Thyroid gland (tissue), 4 donors: ENCODE measurements at places on chromosomes 12 and 14. TPM values are rescaled to one million over a fixed set of nuclear protein-coding genes. Genes with fewer than 3 reads are reported as not detected.

DIABLO gene
- total RNA-seq, result 48.4 TPM

STYK1 gene
- total RNA-seq, result not detected

PROX2 gene
- not detected for total RNA-seq

KCNH3 gene
- total RNA-seq, result 2.1 TPM

GZMB gene
- 0.94 TPM for total RNA-seq

HOXC13 gene
- total RNA-seq, result not detected

PRKCH gene
- total RNA-seq, result 34.0 TPM

RERGL gene
- total RNA-seq, result 15.5 TPM

CRIP1 gene
- total RNA-seq, result 30.8 TPM

CARMIL3 gene
- total RNA-seq, result 1.2 TPM

IGFBP6 gene
- 121 TPM for total RNA-seq

UTP20 gene
- total RNA-seq, result 9.7 TPM

DNA sequence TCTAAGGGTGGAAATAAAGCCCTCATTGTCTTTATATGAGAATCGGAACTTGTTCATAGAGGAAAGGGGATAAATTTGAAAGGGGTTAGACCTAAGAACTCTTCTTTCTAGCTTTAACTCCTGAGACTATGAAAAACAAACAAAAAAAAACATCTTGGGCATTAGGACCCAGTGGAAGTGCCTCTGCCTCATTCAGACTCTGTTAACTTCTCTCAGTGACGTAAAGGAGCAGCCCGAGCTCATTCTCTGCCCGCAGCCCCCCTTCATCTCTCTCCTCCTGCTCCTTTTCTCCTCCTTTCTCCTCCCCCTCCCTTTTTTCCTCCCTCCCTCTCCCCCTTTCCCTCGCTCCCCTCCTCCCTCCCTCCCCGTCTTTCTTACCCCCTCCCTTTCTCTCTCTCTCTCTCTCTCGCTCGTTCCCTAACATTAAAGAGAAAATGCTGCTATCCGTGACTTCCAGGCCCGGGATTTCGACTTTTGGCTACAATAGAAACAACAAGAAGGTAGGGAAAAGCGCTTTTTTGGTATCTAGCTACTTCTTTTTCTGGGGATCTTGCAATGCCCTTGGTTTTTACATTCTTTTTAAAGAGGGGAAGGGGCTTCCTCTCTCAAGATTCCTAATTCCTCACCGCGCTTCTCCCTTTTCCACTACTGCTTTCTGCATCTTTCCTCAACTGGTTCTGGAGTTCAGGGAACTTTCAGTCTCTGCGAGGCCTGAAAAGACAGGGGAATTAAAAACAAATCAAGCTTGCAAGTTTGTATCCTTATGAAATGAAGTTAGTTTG lies at the start of gene RBMS2:
RBMS2 (plus strand) TSS at position 231 of the 782 bp plus-strand sequence; CDS start at position 435, 204 bp downstream.
- DNase-seq, result peak; percentile 89

- DNase-seq, result no peak
These were observed 85.2 kb upstream of the IGF1 start for GRCh38 chr12:102565555-102565954.

- DNase-seq, result no peak
These were observed 168.7 kb upstream of the PDZRN4 start for GRCh38 chr12:41019461-41019860.

DNA sequence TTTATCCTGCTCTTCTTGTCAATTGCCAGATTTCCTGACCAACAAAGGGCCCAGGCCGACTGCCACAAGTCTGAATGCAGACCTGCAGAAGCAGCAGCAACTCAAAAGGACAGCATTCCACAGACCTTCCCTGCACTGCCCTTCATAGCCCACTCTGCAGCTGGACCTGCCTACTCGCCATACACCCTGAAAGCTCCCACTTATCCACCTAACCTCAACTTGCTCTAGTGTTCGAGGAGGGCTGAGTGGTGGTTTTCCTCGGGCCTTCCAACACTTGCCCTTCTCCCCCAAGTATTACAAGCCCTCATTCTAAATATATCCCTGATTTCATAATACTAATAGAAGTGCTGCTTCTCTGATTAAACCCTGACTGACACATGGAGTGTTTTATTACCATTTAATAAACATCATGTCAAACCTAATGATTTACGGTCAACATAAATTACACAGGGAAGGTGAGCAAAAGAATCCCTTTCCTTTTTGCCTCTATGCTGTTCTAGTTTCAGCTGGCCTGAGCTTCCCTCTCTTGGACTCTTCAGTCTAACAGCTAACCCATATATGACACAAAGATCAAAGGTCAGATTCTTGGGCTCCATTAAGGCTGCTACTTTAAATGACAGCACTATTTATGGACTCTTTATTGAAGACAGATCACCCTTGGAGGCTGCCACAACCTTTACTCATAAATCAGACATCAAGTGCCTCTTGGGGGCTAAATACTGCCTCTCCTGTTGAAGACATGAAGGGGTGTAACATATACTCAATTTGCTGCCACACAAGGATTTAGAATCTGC lies 1546.9 kb upstream of the TMEM132C start:
- DNase-seq, result no peak

DNA sequence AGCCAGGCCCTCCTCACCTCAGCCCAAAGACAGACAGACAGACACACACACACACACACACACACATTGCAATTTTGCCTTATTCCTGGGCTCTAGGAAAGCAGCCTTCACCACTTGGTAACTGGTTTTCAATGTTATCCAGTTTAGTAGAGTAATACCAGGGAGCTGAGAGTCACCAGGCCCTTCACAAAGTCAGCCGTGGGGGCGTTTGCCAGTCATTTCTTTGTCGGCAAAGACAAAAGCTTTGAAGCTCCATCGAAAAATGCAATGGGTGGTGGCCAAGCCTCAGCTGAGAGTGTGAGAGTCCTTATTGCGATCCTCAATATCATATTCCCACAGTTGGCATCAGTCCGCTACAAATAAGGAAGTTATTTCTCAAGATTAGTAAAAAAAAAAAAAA lies 8.1 kb upstream of the KCNA5 start:
- no peak for DNase-seq

DNA sequence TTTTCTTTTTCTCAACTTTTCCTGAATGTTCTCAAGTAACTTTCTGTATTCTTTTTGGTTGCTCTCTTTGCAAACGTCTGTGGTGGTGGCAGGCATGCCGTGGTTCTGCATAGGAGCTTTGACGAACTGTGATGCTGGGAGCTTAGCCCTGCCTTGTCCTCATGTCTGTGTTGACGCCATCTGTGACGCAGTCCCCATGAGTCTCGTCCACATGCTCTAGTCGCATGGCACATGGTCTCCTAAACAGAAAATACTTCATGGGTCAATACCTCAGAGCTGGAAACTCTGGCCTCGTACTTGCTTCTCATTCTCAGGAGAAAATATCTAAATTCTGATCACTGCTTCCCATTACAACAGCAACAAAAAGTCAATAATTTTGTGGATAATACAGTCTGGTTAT lies 50.3 kb upstream of the DYNC1H1 start:
- no peak for DNase-seq

DNA sequence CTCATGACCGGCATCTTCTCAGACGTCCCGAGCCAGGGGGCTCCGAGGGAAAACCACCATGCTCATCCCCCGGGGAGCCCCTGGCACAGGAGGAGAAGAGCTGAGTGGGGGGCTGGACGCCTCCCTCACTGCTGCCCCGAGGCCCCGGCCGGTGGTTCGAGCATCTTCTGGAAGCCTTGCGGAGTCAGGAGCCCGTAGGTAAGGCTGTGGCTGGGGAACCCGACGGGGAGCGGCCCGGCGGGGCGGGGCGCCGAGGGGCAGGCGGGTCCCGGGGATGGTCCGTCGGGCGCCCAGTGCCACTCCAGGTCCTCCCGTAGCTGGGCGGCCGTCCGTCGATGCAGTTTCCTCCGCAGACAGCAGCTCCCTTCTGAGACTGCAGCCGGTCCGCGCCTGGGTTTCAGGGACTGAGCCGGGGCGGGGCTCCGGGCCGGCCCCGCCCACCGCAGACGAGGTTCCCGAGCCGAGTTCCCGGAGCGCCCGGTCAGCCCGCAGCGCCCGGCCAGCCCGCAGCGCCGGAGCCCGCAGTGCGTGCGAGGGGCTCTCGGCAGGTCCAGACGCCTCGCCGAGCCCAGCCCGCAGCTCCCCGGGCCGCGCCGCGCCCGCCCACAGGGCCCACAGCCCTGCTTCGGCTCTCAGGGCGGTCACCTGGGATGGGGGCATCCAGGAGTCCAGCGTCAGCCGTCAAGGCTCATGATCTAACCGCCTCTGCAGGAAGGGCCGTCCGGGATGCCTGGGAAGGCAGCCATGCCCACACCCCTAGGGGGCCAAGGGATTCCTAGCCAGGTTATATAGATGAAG lies at the start of gene PGF:
PGF (minus strand) TSS at position 369 of the 798 bp plus-strand sequence; CDS start at position 14, 355 bp downstream.
- peak; percentile 85 for DNase-seq

GRCh38 chr12:82685790-82686167 lies 927 bp upstream of the TMTC2 start:
- peak; percentile 99 for DNase-seq

DNA sequence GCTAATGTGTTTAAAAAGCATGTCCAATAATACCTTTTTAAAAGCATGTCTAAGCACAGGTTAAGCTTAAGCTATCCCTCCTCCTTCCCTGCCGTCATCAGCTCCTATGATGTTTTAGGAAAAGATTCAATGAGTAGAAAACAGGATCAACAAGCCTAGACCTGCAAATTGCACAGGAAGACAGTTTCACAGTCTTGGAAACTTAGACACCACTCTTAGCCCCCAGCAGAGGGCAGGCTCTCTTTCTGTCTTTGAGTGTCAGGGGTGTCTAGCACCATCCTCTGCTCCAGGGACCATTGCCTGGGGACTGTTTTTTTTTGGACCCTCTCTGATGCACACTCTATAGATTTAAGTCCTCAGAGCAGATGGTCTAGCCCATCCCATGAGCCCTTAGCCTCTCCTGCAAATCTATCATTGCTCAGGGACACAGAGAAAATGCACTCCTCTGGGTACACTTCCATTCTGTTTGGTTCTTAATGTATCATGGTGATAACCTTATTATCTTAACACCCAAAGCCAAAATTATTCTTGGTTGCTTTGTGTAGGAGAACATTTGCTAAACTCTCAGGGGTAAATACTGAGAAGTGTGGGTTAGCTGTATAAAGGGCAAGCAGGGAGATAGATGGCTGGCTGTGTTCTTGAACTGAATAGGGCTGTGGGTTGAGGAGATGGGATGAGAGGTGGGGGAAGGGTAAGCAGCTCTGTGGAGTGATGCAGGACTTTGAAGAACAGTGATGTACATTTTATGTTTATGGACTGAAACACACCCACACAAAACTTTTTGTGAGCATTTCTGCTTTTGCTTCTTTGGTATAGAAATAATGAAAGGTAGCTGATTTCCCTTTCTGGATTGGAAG lies 259.9 kb upstream of the DDHD1 start:
- no peak for DNase-seq

GRCh38 chr14:26870722-26871617 lies 273.1 kb upstream of the NOVA1 start:
- DNase-seq, result no peak

GRCh38 chr12:24198070-24198469 lies 248.6 kb upstream of the SOX5 start:
- no peak for DNase-seq

- DNase-seq, result peak; percentile 75
These were observed 203.1 kb downstream of the CALM1 start for GRCh38 chr14:90599748-90600507.

GRCh38 chr12:106643000-106643399 lies 60.2 kb downstream of the RFX4 start:
- DNase-seq, result no peak

DNA sequence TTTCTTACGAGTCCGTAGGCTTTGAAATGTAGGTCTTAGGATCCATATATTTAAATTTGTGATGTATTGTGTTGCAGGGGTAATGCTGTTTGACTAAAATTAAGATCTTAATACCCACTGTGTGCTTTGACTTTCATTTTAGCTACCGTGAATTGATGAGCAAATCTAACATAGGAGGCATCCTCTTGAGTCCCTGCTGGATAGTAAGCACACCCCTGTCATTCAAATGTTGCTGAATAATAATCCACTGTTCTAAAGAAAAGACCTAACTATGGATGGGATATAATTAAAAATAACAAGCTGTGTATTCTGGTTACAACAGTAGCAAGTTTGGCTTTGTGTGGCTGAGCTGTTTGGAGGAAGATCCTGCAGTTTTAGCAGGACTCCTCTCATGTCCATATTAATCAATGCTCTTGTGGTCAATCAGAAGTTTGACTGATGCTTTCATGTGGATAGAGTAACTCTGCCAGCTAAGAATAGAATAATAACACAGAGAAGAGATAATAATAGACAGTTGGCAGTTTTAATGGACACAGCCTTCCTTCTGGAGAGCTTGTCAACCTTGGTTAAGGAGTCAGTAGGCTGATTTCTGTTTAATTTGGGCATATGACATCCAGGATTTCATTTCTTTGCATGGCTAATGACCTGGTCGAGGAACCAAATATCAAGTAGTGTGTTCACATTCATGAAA lies 148.1 kb upstream of the MIS18BP1 start:
- DNase-seq, result no peak

- no peak for DNase-seq
These were observed 690.7 kb upstream of the TBX3 start for GRCh38 chr12:115374480-115375185.

DNA sequence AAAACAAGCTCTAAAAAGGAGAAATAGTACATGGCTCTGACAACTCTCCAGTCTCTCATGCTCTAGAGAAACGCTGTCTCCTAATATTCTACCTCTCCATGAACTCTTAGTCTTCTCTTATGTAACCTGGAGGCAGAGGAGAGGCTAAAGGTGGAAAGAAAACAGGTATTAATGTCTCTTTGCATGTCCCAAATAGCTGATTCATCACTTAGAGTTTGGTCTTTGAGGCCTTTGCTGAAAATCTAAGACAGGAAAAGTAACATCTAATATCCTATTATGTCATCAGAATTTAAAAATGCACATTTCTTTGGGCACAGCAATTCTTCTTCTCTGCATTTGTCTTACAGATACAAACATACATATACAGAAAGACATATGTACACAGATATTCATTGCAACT lies 127.2 kb downstream of the DHRS2 start:
- no peak for DNase-seq

GRCh38 chr12:26295001-26295400 lies 99.6 kb downstream of the SSPN start:
- no peak for DNase-seq

DNA sequence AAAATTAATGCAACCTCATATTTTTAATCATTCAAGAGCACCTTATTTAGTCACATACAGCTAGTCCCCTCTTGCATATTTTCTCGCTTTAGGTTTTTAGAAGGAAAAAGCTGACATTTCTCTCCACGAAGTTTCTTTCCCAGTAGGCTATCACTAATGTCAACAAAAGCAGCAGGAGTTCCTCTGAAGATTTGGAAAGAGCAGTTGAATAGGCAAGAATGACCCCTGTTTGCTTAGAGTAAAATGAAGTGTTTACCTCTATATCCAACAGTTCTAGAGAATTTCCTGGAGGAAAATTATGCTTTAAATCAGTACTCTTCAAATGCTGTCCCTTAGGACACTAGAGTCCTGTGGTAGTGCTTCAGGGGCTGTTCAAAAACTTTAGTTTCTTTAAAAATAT lies 188.1 kb upstream of the PRKD1 start:
- DNase-seq, result no peak
